NCI-H748 treated with DMSO at 0.1 percent for 48 hours (cell line): ENCODE measurements at places on chromosomes 12 and 14.

GRCh38 chr12:46617167-46617566 lies 208.6 kb downstream of the SLC38A4 start:
- DNase-seq: no peak

GRCh38 chr12:65561798-65562382 lies 262.4 kb upstream of the HMGA2 start:
- DNase-seq: no peak

- no peak for DNase-seq
Measured at GRCh38 chr14:50070840-50071548, 45.4 kb downstream of the VCPKMT start.

DNA sequence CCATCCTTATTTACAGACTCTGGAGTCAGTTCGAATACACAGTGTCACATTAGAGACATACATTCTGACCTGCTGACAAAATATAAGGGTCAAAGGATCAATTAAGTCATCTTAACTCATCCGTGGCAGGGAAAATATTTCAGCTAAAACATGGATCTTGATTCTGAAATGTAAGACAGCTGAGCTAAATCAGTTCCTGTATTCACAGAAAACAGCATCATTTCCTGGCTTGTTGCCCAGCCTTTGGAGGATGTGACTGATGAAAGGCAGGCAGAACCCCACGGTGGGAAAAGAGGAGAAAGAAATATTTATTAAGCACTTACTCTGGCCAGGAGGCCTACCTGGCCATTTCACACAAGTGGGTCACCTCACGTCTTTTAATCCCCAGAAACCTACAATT lies 101.9 kb downstream of the GAS2L3 start:
- DNase-seq: peak; percentile 62

DNA sequence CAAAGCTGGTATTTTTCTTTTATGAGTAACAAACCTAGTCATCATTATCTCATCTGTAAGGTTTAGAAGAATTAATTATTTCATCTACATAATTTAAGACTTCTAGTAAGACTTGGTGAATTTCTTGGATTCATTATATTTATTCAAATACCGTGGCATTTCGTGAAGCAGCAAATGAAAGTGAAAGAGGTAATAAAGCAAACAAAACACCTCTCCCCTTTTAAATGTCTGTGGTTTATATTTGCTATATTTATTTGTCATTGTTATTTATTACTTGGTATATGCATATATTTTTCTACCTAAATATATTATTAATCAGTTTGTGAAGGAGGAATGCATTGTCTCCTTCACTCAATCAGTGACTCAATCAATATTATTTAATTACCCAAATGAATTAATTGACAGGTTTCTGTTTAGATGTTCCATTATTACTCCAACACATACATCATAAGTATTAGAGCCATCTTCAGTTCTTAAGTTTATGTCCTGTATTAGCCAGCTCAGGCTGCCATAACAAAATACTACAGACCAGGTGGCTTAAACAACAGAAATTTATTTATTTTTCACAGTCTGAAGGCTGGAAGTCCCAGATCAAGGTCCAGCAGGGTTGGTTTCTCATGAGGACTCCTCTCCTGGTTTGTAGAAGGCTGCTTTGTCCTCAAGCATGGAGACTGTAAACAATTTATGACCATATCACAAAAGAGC lies 6.6 kb downstream of the CFAP54 start:
- DNase-seq: no peak

DNA sequence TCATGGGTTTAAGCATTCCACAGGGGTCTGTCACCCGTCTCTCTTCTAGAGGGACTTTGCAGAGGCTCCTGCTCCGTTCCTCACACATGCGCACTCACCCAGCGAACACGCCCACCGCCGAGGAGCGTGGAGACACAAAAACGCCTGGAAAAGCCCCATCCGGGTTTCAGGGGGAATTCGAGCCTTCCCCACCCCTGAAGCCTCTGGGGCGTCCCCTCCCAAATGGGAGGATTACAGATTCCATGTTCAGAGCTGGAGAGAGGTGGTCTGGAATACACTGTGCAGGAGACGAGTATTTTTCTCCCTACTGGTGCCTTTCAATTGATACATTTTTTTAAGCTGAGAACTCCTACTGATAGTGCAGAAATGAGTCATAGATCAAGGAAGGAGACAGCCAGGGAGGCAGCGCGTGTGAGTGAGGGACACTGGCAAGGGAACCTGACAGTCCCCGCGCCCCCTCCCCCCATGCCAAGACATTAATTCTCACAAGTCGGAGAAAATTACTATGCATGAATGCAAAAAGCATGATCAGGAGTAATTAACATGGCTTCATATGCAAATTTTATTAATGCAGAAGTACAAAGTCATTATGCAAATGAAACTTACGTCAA lies 36.9 kb downstream of the BCL11B start:
- no peak for DNase-seq

GRCh38 chr12:118633071-118633470 lies 256.7 kb downstream of the SUDS3 start:
- no peak for DNase-seq

GRCh38 chr14:93039649-93040315 lies 75.9 kb downstream of the ITPK1 start:
- no peak for DNase-seq

DNA sequence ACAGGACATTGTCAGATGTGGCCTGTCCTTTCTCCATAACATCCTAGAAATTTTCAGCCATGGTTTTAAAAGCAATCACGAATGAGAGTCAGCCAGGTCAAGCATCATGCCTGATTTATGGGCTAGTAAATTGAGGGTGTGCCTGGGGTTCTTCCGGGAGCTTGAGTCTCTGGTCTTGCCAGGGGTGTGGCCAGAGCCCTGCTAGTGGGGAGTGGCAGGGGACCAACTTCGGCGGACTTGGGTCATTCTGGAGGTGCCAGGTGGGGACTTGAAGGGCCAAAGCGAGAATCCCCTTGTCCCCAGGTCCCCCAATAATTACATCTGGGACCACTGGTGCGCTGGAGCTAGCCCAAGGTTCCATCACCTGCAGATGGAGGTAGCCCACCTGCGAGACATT lies 5.7 kb downstream of the OTUB2 start:
- DNase-seq: no peak

DNA sequence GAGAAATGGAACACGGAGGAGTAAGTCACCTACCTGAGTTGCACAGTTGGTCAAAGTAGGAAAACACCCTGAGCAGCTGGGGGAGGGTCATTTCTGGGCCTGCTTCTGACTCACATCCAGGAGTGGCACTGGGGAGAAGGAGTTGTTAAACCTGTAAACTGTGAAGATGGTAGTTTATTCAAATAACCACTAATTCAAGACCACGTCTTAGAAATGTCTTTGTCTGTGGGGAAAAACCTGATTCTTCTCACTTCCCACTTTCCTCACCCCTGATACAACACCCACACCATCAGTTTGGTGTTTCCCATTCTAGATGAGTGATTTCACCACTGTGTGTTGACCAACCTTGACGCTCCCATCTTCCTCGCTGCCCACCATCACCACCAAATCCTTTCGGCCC lies 207.1 kb downstream of the ANO4 start:
- no peak for DNase-seq

- no peak for DNase-seq
Measured at GRCh38 chr12:24586293-24586692, 362.6 kb downstream of the BCAT1 start.

GRCh38 chr14:100409003-100409360 lies 85.8 kb downstream of the SLC25A47 start:
- no peak for DNase-seq

DNA sequence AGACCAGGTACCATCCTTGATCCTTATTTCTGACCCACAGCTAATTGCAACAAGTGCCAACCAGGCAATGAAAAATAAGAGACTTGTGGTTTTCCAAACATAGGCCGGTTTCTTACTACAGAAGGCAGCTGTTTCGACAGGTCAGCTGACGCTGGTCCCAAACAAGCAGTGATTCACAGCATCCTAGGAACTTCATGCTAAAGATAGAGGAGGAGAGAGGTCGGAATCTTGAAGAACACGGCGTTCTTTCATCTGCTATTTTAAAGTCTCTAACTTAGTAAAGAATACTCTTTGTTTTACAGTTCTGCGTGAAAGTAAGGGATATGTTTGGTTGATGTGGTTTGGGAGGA lies 28.1 kb upstream of the ADGRD1 start:
- DNase-seq: no peak

- DNase-seq: no peak
Measured at GRCh38 chr14:93587330-93587729, 156.6 kb downstream of the UNC79 start.

- DNase-seq: no peak
Measured at GRCh38 chr14:68791902-68792677, 777 bp downstream of the ZFP36L1 start.

DNA sequence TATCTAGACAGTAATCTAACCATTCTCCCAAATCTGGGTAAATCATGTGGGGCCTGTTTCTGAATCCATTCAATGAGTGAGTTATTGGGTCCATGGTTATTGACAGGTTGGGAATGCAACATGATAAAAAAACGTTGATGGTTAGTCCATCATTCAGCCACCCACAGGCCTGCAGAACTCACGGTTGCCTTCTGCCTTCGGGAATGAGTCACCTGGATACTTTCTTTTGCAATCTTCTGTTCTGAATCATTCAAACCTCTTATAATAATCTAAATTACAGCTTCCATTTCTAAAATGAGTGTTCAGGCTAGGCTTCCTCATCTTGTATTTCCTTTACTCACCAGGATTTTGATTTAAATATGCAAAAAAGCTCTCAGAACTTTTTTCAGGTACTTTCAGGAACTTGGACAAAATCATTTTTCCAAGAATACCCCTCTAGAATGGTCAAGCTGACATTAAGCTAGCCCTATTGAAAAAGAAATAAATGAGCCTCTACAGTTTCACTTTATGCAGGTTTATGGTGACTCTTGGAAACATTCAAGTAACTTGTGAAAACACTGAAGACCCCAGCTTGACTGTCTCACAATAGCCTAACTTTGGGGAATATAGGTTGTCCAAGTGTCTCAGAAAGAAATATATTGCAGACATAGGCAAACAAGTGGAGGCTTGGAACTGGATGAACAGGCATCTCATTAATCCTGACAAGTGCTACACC lies 94.4 kb downstream of the KCNK10 start:
- no peak for DNase-seq

DNA sequence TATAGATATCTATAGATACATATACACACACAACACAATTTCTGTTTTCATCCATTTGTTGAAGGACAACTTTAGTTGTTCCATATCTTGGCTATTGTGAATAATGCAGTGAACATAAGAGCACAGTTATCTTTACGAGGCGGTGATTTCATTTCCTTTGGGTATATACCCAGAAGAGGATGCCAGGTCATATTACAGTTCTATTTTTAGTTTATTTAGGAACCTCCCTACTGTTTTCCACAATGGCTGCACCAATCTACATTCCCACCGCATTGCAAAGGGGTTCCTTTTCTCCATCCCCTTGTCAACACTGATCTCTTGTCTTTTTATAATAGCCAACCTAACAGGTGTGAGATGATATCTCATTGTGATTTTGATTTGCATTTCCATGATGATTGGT lies 143.4 kb upstream of the ARHGAP5 start:
- DNase-seq: peak; percentile 83

DNA sequence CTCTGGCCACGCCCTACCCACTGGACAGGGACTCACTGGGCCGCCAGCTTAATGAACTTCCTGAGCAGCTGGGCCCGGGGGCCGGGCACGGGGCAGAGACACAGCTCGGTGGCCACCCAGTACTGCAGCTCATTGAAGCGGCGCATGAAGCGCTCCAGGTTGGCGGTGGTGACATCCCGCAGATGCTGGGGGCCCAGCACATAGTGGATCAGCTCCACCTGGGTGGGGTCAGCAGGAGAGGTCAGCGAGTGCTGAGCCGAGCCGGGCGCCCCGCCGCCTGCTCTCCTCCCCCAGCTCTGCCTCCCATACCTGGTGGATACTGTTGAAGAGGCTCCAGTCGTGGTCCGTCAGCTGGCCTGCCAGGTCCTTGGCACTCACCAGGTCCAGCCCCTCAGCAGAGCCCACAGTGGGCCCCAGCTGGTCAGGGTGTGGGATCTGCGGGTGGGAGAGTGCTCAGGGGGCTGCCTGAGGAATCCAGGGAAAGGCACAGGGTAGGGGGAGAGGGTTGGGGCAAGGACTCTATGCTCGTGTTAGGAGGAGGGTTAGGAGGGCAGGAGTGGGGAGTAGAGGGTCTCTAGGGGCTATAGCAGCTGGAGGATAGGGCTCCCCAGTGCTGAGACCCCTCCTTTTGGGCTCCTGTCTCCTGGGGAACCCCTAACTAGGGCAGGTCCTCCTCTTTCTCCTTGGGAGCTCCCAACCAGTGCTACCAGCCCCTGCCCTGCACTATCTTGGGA lies 15.5 kb upstream of the ENDOU start:
- DNase-seq: no peak

DNA sequence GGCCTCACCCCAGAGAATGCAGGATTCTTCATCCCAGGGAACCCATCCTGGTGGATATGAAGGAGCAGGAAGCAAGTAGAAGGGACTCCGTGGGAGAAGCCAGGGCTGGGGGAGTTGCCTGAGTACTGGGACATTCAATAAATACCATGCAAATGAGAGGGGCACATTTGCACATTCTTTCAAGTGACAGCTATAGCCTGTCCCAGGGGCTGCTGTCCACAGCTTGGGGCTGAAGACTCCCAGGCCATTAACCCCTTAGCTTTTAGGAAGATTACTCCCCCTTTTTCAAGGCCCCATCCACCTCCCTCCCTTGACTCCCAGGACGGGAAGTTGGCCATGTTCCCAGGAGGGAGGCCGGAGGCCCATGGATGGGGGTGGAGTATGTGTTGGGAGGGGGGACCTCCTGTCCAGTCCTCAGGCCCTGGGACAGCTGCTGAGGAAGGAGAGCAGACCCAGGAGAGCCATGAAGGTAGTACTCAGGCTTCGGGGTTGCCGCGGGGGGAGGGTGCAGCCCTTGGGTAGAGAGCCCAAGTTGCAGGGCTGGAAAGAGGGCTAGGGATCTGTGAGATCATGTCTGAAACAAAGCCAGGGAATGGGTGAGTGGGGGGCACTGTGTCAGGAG lies 974 bp upstream of the TNS2 start:
- DNase-seq: no peak

DNA sequence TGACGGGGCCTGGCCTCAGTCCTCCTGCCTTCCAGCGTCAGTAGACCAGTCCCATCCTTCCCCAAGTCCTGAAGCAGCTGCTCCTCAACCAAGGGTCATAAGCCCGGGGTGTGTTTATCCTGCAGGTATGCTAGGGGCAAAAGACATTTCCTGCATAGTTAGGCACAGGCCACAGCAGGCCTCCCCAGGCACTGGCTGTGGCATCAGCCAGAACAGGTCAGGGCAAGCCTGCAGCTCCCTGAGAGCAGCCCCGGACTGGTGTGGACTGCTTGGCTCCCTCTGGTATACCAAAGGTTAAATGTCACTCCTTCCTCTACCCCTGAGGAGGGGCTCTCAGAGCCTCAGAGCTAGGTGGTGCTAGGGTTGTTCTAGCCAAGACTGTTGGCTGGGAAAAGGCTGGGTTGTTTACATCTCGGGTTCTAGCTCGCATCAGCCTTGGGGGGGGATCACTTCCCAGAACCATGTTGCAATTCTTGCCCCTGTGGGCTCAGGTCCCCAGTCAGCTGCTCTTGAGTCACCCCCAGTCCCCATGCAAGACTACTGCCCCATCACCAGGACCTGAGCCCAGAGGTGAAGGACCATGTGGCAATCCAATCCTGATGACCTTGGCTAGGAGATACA lies 2.9 kb downstream of the MMP14 start:
- no peak for DNase-seq

- DNase-seq: no peak
Measured at GRCh38 chr12:113347892-113348291, 10.5 kb upstream of the PLBD2 start.

GRCh38 chr12:119262388-119262787 lies 72.1 kb upstream of the CCDC60 start:
- no peak for DNase-seq

- DNase-seq: no peak
Measured at GRCh38 chr14:93683226-93683625, 105.1 kb downstream of the PRIMA1 start.
